PC-9 (cell line): ENCODE measurements at places on chromosomes 11 and 22. TPM values are rescaled to one million over a fixed set of nuclear protein-coding genes. Genes with fewer than 3 reads are reported as not detected.
A peak's percentile ranks its signal among the peaks of the same experiment; 100 is the strongest.

Gene SPI1
- not detected in 2 replicates for total RNA-seq

DNA sequence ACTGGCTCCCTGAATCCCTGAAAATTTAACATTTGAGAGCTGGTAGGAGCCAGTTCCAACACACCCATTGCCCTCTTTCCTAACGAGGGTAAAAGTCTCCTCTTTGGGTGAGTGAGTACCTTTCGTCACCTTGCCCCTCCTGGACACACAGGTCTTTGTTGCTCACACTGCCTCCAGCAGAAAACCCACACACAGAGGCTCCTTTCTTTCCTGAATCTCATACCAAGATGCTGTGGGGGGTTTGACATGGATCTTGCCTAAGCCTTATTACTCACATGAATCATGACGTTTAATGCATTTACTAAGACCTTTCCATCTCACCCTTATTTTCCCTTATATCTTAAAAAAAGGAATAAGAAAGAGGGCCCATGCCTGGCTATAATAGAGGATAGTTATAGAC lies 53.0 kb downstream of the PARVA start:
- H3K4me3 ChIP-seq: peak overlapping the region; percentile 37; the same call in 1 of the 2 replicates
- H3K27me3 ChIP-seq: no peaks in the 10 kb centered on the region
- peaks cover 29% of the 10 kb centered on the region for H3K4me1 ChIP-seq
- H3K27ac ChIP-seq: peak overlapping the region; percentile 82

GRCh38 chr11:33540946-33541915 lies 159.4 kb downstream of the C11orf91 start:
- DNase-seq: no peak
- no peak overlapping the region for H3K4me3 ChIP-seq
- no peaks in the 10 kb centered on the region for H3K36me3 ChIP-seq
- H3K27me3 ChIP-seq: no peaks in the 10 kb centered on the region
- no peak overlapping the region for H3K27ac ChIP-seq
- H3K4me1 ChIP-seq: no peaks in the 10 kb centered on the region

- peaks cover 12% of the 10 kb centered on the region; the same call in 1 of the 2 replicates for H3K27me3 ChIP-seq
- no peaks in the 10 kb centered on the region for H3K36me3 ChIP-seq
- DNase-seq: no peak
Measured at GRCh38 chr22:39349967-39350726, at the start of gene SYNGR1. Gene SYNGR1, plus strand, starts transcription at chr22:39349991. Its CDS starts 20 bp downstream, at chr22:39350011.

DNA sequence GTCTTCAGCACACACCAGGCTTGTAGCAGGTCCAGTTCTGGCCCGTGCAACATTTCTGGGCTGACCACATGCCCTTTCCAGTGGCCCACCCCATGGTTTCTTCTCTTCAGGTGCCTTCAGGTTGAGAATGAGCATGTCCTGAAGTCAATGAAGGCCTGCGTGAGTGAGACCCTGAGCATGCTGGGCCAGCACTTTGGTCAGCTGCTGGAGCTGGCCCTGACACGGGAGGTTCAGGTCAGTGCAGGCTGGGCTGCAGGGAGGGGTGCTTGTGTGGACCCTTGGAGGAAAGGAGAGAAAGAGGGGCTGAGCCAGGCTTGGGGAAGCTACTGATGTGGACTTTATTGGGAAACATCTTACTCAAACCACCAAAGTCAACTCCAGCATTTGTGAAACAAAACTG lies 63.5 kb downstream of the INSC start:
- H3K27me3 ChIP-seq: no peaks in the 10 kb centered on the region
- H3K27ac ChIP-seq: no peak overlapping the region
- H3K36me3 ChIP-seq: no peaks in the 10 kb centered on the region
- no peak overlapping the region for H3K4me3 ChIP-seq
- no peaks in the 10 kb centered on the region for H3K4me1 ChIP-seq

Gene AMBRA1
- 41.4 and 41.9 TPM in 2 replicates for total RNA-seq

GRCh38 chr11:1534682-1535081 lies 37.4 kb downstream of the DUSP8 start:
- H3K4me1 ChIP-seq: no peaks in the 10 kb centered on the region
- no peak overlapping the region for H3K27ac ChIP-seq
- H3K4me3 ChIP-seq: no peak overlapping the region
- no peaks in the 10 kb centered on the region for H3K36me3 ChIP-seq
- peaks cover 5% of the 10 kb centered on the region; the same call in 1 of the 2 replicates for H3K27me3 ChIP-seq
- no peak for DNase-seq

DNA sequence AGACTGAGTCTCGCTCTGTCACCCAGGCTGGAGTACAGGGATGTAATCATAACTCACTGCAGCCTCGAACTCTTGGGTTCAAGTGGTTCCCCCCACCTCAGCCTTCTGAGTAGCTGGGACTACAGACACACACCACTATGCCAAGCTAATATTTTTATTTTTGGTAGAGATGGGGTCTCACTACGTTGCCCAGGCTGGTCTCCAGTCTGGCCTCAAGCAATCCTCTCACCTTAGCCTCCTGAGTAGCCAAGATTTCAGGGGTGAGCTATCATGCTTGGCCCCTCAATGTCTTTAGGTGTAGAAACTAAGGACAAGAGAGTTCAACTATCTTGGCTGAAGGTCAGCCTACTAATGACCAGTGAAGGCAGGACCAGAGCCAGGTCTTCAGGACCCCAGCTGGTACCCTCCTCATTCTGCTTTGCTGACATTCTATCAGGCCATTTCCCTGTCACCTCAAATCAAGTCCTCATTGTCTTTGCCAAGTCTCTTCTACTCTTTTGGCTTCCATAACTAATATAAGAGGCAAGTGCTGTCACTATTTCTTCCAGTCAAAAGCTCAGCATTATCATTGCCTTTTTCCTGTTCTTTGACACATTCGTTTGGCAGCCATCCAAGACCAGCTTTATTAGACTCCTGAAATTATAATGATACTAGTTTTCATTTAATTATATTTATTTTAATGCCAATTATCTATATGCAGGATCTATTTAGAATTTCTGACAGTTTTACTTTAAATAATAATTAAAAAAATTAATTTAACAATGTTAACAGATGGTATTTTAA lies 264.2 kb upstream of the PITPNB start:
- H3K36me3 ChIP-seq: no peaks in the 10 kb centered on the region
- no peak for DNase-seq
- H3K27me3 ChIP-seq: no peaks in the 10 kb centered on the region
- no peak overlapping the region for H3K4me3 ChIP-seq
- no peaks in the 10 kb centered on the region for H3K4me1 ChIP-seq

DNA sequence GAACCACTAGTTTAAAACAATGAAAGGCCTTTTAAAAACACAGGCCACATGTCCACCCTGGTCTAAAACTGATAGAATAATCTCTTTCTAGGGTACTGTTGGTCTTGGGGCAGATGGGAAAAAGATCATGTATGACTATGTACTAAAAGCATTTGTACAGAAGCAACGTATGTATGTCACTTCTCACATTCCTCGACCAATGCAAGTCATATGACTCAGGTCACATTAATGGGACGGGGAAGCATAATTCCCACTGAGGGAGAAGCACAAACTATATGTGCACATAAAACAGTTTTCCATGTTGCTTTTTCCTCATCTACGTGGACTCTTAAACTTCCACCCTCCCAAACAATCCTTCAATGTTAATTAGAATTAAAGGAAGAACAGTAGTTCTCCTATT lies 32.2 kb upstream of the GAB2 start:
- H3K4me3 ChIP-seq: no peak overlapping the region
- H3K4me1 ChIP-seq: no peaks in the 10 kb centered on the region
- no peaks in the 10 kb centered on the region for H3K36me3 ChIP-seq
- no peak for DNase-seq
- H3K27me3 ChIP-seq: no peaks in the 10 kb centered on the region

- no peaks in the 10 kb centered on the region for H3K27me3 ChIP-seq
- H3K27ac ChIP-seq: no peak overlapping the region
- H3K4me1 ChIP-seq: peaks cover 17% of the 10 kb centered on the region
- no peak overlapping the region for H3K4me3 ChIP-seq
Measured at GRCh38 chr22:31229402-31230079, 17.4 kb downstream of the LIMK2 start.

DNA sequence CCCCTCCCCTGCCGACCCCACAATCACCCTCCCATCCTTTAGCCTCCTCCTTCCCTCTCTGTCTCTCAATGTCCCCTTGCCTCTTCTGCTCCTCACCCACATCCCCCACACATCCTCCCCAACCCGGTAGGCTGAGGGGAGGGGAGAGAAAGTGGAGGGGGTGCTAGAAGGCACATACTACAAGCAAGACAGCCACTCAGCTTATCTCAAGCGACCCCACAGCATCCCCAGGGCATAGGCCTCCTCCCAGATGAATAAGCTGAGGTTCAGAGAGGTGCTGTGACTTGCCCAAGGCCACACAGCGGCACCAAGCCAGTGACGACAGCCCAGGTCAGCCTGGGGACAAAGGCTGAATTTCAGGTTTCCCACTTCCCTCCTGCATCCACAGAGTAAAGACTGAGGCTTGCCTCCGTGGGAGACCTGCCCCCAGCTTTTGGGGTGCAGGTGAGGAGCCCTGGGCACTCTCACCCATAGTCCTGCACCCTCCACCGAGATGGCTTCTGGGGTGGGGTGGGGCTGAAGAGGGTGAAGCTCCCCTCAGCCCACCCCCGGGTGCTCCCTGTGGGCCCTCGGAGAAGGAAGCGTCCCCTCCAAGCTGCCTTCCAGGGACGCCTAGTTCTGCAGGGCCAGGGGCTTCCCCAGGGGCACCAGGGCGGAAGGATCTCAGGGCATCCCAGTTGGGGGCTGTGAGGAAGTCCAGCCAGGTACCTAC lies 511 bp downstream of the RAC2 start:
- H3K27me3 ChIP-seq: no peaks in the 10 kb centered on the region
- no peak for DNase-seq
- H3K4me3 ChIP-seq: peak overlapping the region; percentile 63
- no peaks in the 10 kb centered on the region for H3K36me3 ChIP-seq

- no peaks in the 10 kb centered on the region for H3K4me1 ChIP-seq
- no peak overlapping the region for H3K4me3 ChIP-seq
- no peak for DNase-seq
- H3K36me3 ChIP-seq: no peaks in the 10 kb centered on the region
Measured at GRCh38 chr11:70662691-70663098, 264.4 kb downstream of the CTTN start.

- H3K27me3 ChIP-seq: no peaks in the 10 kb centered on the region
- H3K36me3 ChIP-seq: no peaks in the 10 kb centered on the region; the same call in 1 of the 2 replicates
- DNase-seq: no peak
- no peak overlapping the region for H3K4me3 ChIP-seq
- no peak overlapping the region for H3K27ac ChIP-seq
Measured at GRCh38 chr22:29385151-29385704, 3.1 kb downstream of the AP1B1 start.

DNA sequence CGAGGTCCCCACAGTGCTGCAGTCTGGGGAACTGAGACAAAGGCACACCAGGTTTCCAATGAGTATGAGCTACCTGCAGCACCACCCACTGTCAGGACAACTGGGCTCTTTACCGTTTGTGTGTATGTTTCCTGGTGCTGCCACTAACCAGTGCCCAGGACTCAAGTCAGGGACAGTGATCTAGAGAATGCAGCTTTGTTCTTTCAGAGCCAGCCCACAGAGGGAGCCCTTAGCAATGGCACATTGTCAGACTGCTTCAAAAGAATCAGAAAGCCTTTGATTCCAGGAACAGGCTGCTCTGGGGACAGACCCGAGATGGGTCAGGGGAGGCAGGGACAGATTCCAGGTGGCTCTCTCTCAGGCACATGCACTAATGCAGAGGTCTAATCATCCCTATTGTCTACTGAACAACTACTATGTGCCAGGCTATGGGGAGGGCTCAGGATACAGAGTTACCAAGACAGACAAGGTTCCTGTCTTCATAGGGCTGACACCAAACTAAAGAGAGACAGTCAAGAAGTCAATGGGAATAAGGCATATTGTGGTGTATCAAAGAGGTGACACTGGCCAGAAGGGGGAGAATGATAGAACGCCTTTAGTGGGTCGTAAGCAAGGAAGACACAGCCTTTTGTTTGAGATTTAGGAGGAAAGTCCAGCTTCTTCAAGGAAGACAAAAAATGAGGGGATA lies 103.7 kb downstream of the VPREB1 start:
- peaks cover 43% of the 10 kb centered on the region for H3K27me3 ChIP-seq
- no peaks in the 10 kb centered on the region for H3K4me1 ChIP-seq
- H3K4me3 ChIP-seq: no peak overlapping the region

DNA sequence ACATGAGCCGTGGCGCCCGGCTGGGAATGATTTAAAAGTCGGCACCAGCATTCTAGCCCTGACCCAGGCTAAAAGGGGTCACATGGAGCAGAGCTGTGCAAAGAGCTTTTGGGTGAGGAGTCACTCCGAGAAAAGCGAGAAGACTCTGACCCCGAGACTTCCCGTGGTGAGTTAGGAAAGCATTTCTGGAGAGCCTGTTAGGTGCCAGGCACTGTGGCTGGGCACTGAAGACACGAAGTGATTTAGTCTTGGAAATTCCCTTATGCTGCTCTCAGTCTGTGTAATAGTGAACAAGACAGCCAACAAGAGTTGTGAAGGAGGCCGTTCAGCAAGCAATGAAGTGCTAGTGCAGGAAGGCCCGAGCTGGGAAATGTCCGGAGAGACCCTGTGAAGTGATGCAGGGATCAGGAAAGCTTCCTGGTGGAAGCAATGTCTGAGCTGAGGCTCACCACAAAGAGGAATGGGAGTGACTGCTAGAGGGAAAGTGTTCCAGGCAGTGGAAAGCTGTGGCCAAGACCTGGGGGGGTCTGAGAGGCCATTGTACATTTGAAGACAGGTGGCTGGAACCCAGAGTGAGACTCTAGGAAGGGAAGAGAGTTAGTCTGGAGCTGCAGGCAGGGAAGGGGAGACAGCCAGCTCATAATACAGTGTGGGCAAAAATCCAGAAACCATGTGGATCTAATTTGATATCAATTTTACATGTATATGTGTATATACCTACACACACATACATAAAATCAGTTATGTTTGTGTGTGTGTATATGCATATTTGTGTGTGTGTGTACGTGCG lies 31.6 kb downstream of the MARK2 start:
- H3K27me3 ChIP-seq: no peaks in the 10 kb centered on the region
- DNase-seq: no peak
- H3K4me3 ChIP-seq: no peak overlapping the region
- 0 out of 2 replicates have a peak overlapping the region, but pooled peaks have one; percentile 16 for H3K27ac ChIP-seq

Gene P2RX6
- total RNA-seq: 2.4 and 2.7 TPM in 2 replicates

DNA sequence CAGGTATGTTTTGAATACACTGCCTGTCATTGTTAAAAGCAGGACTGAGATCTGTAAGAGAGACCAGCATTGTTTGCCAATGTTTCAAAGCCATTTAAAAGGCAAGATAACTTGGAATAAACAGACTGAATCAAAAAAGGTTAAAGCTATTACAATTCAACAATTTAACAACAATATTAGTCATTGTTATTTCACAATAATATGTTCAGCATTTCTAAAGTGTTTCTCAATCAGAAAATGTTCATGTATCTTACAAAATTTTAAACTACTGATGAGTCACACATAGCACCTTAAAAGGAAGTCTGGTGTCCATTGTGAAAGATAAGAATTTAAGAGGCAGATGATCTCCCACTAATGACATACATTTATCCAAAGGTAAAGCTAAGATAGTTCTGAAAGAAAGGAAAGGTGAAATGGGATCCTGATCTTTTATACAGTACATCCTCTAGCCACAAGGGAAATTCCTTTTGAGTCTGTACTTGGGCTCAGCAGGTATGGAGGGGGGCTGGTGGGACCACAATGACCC lies 79.7 kb downstream of the MAML2 start:
- peaks cover 82% of the 10 kb centered on the region for H3K4me1 ChIP-seq
- peaks cover 39% of the 10 kb centered on the region for H3K36me3 ChIP-seq
- peak; percentile 97 for DNase-seq
- H3K27ac ChIP-seq: peak overlapping the region; percentile 77

GRCh38 chr11:65116370-65117205 lies 913 bp downstream of the ZNHIT2 start:
- peaks cover 38% of the 10 kb centered on the region for H3K4me1 ChIP-seq
- peak; percentile 51 for DNase-seq
- peak overlapping the region; percentile 100 for H3K4me3 ChIP-seq
- H3K27ac ChIP-seq: peak overlapping the region; percentile 86
- no peaks in the 10 kb centered on the region for H3K27me3 ChIP-seq
